ENCODE measurements at places on chromosomes 12 and 14. TPM values are rescaled to one million over a fixed set of nuclear protein-coding genes. Genes with fewer than 3 reads are reported as not detected.

DNA sequence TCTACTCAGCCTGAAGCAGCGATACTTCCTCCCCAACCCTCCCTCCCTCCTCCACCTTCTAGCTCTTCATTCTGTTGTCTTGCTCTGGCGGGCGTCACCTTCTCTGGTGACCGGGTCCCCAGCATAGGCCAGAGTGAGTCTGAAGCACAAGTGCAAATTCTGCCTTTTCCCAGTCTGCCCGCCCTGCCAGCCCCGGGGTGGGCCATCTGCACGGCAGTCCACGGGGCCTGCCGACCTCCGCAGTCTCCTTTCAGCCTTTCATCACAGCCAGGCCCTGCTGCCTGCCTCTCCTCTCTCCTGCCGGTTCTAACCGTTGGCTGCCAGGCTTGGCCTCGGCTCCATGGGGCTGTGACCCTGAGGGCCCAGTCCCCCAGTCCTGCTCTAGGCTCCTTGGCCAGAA is 58.7 kb downstream of the TESC start:
- no peak for DNase-seq

- DNase-seq: no peak
Observed at GRCh38 chr12:132238884-132239283, 90.5 kb downstream of the GALNT9 start.

TSHR gene
- not detected for total RNA-seq

SPIC gene
- total RNA-seq: not detected

GRCh38 chr14:60093080-60093479 is 1.4 kb downstream of the PCNX4 start:
- DNase-seq: no peak
